SHP77 treated with DMSO at 0.1 percent for 48 hours (cell line): ENCODE measurements at places on chromosomes 13 and 19.

DNA sequence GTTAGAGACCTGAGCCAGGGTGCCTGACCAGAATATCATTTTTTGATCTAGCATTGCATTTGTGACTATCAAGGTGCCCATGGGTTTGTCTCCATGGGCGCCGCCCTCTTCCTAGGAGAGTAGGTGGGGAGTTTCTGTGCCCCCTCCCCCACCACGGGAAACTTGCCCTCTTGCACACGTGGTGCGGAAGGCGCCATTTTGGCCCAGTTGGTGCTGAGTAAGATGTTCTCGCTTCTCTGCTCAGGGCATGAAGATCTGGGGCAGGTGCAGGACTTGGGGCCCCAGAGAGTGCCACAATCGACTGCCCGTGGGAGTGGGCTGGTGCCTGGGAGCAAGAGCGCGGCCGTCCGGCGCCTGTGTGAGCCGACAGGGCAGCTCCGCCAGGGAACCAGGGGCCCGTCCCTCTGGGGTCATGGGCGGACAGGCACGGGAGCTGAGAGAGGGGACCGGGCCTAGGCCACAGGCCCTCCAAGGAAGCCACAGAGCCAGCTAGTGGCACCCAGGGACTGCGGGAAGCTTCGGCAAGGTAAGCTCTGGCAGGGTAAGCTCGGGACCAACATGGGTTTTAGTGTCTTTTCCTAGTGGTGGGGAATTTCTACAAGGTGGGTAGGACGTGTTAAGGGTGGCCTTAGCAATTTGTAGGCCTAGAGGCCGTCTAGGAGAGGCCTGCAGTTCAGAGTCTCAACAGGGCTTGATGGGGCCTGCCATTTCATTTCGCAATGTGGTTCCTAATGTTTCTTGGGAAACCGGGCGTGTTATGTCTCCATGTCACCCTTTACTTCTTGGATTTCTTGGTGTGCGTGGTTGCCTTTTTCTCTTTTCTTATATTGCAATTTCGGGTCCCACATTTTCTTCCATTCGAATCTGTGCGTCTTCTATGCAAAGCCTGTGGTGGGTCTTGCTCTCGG lies 14.5 kb downstream of the SACS start:
- no peak for DNase-seq

DNA sequence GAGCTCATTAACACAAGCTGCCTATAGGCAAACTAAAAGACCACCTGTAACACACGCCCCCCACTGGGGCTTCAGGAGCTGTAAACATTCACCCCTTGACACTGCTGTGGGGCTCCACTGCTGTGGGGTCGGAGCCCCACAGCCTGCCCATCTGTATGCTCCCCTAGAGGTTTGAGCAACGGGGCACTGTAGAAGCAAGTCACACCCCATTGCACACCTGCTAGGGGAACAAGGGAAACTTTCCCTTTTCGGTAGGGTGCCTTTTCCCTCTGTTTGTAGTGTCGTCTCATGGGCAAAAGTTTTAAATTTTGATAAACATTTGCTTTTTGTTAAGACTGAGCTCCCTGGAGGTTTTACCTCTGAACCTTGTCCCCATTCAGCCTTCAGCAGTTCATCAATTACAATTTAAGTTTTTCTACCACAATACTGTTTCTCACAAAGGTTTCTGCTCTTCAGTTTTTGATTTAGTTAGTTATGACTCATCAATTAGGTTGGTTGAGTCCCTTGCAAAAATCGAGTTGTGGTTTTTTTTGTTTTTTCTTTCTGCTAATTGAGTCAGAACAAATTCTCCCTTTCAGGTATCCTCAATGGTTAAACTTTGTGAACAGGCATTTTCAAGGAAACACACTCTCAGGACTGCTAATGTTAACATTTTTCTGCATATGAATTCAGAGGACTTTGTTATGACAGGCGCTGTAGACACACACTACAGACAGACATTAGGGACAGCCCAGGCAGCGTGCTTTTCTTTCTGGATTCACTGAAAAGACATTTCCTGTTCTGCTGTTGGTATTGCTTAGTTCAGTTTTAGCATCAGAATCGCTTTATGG lies 35.1 kb downstream of the ZNF433 start:
- no peak for DNase-seq

- DNase-seq, result no peak
These were observed 8.9 kb upstream of the CYP4F3 start for GRCh38 chr19:15631817-15632216.

DNA sequence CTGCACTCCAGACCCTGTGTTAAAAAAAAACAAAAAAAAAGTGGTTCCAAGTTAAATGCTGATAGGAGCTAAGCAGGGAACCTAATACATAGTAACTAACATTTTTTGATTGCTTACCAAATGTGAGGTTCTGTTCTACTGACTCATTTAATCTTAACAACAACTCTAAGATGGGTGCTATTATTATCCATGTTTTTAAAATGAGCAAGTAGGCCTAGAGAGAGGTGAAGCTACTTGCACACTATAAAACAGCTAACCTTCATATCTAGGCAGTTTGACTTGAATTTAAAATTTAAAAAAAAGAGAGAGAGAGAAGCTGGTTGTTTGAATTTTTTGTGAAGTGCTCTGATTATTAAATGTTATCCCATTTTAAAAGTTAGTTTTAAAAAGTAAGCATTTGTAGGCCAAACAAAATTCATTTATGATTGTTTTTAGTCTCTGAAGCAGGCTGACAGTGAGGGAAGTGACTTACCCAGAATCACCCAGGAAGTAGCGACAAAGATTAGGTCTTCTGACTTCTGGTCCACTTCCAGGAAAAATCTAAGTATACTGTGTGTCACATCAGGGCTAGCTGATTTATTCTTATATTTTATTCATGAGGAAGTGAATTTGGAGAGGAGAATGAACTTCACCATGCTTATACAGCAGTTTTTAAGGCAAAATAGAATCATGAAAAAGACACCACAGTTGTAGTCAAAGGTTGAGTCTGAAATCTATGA lies 2.4 kb downstream of the SIGLECL1 start:
- DNase-seq, result no peak

DNA sequence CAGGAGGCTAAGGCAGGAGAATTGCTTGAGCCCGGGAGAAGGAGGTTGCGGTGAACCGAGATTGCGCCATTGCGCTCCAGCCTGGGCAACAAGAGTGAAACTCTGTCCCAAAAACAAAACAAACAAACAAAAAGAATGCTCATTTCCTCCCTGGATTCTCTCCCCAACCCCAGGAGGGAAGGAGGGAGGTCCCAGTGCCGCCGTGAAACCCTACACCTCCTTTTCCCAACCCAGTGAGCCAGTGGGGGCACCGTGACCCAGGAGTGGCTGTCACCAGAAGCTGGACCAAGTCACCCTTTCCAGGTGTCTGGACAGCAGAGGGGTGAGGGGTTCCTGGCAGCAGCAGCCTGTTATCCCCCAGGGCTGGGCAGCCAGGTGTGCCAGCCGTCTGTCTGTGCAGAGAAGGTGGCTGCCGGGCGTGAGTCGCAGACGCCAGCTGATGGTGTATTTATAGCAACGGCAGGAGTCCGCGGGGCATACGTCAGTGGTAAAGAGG lies 23.5 kb downstream of the NFIC start:
- DNase-seq, result peak; percentile 67

- no peak for DNase-seq
These were observed 4.0 kb upstream of the MAST3 start for GRCh38 chr19:18093439-18094161.

- DNase-seq, result no peak
These were observed 54.1 kb upstream of the RFXAP start for GRCh38 chr13:36764957-36765356.

DNA sequence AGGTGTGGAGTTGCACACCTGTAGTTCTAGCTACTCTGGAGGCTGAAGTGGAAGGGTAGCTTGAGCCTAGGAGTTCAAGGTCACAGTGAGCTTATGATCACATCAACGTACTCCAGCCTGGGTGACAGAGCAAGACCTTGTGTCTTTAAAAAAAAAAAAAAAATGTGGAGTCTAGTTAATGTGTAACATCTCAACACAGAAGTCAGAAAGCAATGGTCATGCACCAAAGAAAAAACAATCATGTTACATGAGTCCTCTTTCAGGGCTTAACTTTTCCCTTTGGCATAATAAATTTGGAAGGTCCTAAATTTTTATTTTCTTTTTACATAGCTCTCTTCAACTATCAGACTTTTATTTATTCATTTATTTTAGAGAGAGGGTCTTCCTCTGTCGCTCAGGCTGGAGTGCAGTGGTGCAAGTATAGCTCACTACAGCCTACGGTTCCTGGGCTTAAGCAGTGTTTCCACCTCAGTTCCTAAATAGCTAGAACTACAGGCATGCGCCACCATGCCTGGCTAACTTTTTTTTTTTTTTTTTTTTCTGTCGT lies 22.3 kb downstream of the SETDB2 start:
- DNase-seq, result no peak
